Stimulated activated CD4-positive, alpha-beta T cell treated with anti-CD3 and anti-CD28 coated beads, Interleukin-4, amount 100 ng/mL, for 4 hours (primary cell): ENCODE measurements at places on chromosomes 11 and 22.

DNA sequence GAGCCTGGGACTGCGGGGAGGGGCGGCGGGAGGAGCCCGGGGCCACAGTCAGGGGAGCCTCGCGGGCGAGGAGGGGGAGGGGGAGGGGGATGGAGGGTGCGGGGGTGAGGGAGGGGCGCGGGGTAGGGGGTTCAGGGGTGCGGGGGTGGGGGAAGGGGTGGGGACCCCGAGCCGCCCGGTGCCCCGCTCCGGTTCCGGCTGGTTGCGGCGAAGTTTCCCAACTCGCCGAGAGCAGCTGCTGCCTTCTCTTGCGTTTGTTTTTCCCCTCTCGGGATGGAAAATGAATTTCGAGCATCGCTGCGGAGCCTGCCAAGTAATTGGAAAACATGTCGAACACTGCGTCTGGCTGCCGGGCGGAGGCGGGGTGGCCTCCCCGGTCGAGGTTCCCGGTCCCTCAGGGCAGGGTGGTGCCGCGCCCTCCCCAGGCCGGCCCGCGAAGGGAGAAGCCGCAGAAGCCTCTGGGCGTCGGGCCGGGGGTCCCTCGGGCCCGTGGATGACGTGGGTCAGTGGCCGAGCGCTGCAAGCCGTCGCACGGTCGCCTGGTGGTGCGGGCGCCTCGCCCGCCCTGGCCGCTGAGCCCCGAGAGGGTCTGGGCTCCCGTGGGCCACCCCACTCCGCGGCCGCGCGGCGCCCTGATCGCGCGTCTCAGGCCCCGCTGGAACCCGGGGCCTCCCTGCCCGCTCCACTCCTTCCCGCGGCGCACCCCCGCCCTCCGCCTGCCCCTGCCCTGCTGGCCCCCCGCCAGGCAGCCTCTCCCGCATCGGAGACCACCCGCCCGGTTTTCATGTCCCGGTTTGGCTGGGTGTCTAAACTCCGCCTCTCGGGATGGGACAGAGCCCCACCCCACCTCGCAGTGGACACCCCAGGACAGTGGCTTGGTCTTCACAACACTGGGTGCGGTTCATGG is 12.1 kb downstream of the SPATA19 start:
- DNase-seq = no peak

GRCh38 chr22:18033204-18033998 is 9.0 kb upstream of the MICAL3 start:
- no peak for DNase-seq

- DNase-seq = no peak
Measured at GRCh38 chr22:45776313-45776585, 104.6 kb downstream of the ATXN10 start.

- DNase-seq = no peak
Measured at GRCh38 chr11:72696866-72697700, 22.9 kb upstream of the PDE2A start.

- no peak for DNase-seq
Measured at GRCh38 chr22:18121954-18122554, 11.4 kb downstream of the TUBA8 start.

DNA sequence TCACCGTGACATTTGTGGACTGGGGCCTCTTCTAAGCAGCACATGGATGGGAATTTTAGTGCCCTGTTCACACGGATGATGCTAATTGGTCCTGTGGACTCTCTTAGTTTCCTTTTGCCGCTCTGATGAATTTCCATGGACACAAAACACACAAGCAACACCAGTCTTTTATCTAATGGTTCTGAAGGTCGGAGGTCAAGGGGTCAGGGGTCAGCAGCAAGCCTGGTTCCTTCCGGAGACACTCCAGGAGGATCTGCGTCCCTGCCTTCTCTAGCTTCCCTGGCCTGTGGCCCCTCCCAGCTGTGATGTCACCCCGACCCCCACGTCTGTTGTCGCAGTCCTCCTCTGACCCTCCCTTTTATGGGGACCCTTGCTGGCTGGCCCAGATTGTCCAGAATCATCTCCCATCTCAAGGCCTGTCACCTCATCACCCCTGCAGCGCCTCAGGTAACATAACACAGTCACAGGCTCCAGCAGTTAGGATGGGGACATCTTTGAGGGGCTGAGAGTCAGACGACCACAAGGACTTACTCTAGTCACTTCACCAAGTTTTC is 6.8 kb downstream of the NADSYN1 start:
- no peak for DNase-seq
